Gastrocnemius medialis (tissue), 4 donors: ENCODE measurements at places on chromosomes 2 and 18. TPM values are rescaled to one million over a fixed set of nuclear protein-coding genes. Genes with fewer than 3 reads are reported as not detected.

GRCh38 chr2:18834341-18834740 is 245.0 kb upstream of the NT5C1B start:
- no peak for DNase-seq
- no peaks in the 10 kb centered on the region for H3K36me3 ChIP-seq
- no peak overlapping the region for H3K27ac ChIP-seq
- peaks cover 24% of the 10 kb centered on the region for H3K4me1 ChIP-seq
- H3K27me3 ChIP-seq = no peaks in the 10 kb centered on the region
- H3K4me3 ChIP-seq = no peak overlapping the region

DNA sequence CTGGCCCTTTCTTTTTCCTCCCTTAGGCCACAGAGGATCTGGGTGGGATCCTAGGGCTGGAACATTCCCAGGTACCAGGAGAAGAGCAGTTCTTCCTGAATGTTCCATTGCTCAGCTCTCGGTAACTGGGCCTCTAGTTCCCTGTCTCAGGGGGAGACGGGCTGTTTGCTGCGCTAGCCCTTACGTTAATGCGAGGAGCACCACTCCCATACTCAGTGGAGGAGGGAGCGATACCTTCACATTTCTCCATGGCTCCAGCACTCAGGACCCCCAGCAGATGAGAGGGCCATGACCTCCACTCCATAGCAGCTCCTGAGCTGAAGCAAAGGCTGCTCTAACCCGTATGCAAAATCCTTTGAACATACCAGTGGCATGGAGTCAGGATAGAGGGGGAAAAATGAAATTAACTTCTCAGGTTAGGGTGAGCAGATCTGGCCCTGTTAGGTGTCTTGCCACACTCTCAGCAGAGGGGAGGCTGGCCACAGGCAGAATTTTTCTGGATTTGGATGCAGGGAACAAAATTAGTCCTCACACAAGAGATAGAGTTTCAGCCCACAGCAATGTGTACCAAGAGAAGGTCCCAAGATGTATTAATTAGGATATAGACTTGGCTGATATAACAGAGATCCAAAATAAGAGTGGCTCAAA is 206.7 kb downstream of the ZFP36L2 start:
- H3K36me3 ChIP-seq = no peaks in the 10 kb centered on the region
- H3K27ac ChIP-seq = peak overlapping the region; percentile 67
- no peaks in the 10 kb centered on the region for H3K4me1 ChIP-seq
- H3K27me3 ChIP-seq = no peaks in the 10 kb centered on the region
- no peak for DNase-seq
- no peak overlapping the region for H3K4me3 ChIP-seq

GRCh38 chr2:20916604-20917286 is 93.8 kb upstream of the LDAH start:
- no peak for DNase-seq
- no peaks in the 10 kb centered on the region for H3K36me3 ChIP-seq
- no peaks in the 10 kb centered on the region for H3K4me1 ChIP-seq

Gene CCDC74B
- 1.2 TPM for total RNA-seq

DNA sequence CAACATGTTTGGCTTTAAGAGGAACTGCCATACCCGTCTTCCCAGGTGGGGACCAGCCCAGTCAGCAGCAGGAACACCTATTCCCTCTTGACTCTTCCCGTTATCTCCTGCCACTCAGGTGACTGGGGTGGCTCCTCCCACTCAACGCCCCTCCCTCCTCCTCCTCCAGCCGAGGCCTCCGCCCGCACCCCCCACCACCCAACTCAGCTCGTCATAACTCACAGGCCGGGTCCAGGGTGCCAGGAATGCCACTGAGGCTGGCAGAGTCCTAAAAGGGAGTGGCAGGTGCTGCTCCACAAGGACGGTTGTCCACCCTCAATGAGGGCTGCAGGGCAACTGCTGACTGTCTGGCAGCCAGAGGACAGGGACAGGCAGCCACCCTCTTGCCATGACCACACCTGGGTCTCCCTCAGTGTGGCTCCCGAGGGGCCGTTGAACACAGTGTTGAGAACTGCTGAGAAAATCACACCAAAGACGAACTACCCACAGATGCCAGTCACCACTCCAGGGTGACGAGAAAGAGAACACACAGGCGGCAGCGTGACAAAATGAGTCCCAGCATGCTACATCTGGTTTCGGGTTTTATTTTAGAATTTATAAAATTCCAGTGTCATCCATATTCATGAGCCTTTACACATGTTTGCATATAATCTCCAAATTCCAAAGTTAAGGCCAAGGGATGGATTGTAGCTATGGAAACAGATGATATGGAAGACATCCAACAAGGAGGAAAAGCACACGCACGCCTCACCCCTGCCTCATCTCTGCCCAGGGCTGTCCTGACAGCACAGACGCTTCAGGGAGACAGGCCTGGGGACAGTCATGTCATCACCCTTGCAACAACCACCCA is 38.5 kb downstream of the ANO7 start:
- no peaks in the 10 kb centered on the region for H3K4me1 ChIP-seq
- DNase-seq = no peak
- no peak overlapping the region for H3K27ac ChIP-seq
- no peak overlapping the region for H3K4me3 ChIP-seq
- H3K36me3 ChIP-seq = peaks cover 62% of the 10 kb centered on the region
- H3K27me3 ChIP-seq = no peaks in the 10 kb centered on the region

GRCh38 chr2:151908204-151908882 is 80.1 kb upstream of the ARL5A start:
- H3K4me3 ChIP-seq = no peak overlapping the region
- peak overlapping the region; percentile 76 for H3K27ac ChIP-seq
- no peak for DNase-seq
- H3K27me3 ChIP-seq = no peaks in the 10 kb centered on the region

Gene ACMSD
- total RNA-seq = not detected

Gene UGT1A3
- total RNA-seq = not detected

GRCh38 chr2:205800224-205800623 is 117.9 kb downstream of the NRP2 start:
- no peak overlapping the region for H3K27ac ChIP-seq
- DNase-seq = no peak
- H3K4me3 ChIP-seq = no peak overlapping the region
- H3K4me1 ChIP-seq = no peaks in the 10 kb centered on the region
- no peaks in the 10 kb centered on the region for H3K36me3 ChIP-seq

Gene RNU2-63P
- total RNA-seq = not detected

DNA sequence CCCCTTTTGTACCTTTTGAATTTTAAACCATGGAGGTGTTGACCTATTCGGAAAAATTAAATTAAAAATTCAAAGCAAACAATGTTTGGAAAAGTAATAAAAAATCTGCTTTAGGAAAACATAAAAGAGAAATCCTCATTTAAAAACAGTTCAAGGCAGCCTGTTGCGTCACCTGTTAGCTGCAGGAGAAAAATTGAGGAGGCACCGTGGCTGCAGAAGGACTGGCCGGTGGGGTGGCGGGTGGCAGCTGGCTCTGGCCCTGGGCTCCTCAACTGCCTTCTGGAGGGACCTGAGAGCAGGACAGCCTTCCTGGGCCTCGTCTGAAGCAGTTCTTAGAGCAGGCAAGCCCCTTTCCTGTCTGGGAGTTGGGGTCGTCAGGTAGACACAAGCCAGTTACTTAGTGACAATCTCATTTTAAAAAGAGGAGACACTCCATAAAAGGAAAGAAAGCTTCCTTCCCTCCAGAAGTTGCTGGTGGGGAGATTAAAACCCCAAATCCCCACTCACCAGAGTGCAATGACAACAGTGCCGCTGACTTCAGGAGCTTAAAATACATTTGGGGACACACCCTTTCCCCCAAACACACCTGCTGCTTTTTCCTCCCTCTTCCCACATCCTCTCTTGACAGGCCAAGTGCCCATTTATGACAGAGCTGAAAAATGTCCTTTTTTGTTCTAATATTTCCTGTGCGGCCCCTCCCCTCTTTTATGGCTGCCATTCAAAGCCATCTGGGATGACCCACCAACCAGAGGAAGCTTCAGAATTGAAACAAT is 9.7 kb downstream of the ZBTB7C start:
- no peak overlapping the region for H3K27ac ChIP-seq
- H3K36me3 ChIP-seq = no peaks in the 10 kb centered on the region
- no peaks in the 10 kb centered on the region for H3K4me1 ChIP-seq
- H3K27me3 ChIP-seq = no peaks in the 10 kb centered on the region

DNA sequence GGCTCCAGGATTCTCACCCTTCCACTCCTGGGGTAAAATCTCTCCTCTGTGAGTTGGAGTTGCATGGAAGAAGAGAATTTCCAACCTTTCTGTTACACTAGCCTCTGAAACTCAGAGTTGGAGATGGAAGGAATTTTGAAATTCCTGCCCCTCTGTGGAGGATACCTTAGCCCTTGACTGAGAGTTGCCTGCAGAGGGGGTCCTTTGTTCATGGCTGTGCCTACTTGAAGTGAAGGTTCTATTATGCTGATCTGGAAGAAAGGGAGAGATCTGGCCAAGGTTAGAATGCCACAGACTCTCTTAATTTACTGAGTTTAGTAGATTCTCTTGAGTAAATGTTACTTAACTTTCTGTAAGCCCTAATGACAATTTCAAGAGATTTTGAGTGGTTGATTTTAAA is 626.6 kb upstream of the GYPC start:
- no peaks in the 10 kb centered on the region for H3K4me1 ChIP-seq
- H3K36me3 ChIP-seq = no peaks in the 10 kb centered on the region
- no peak overlapping the region for H3K27ac ChIP-seq

GRCh38 chr2:73841912-73842738 is 13.4 kb downstream of the STAMBP start:
- no peak overlapping the region for H3K27ac ChIP-seq
- no peaks in the 10 kb centered on the region for H3K27me3 ChIP-seq
- no peak for DNase-seq
- H3K4me1 ChIP-seq = peaks cover 28% of the 10 kb centered on the region
- no peak overlapping the region for H3K4me3 ChIP-seq
- H3K36me3 ChIP-seq = peaks cover 3% of the 10 kb centered on the region

Gene NAT8
- total RNA-seq = not detected

DNA sequence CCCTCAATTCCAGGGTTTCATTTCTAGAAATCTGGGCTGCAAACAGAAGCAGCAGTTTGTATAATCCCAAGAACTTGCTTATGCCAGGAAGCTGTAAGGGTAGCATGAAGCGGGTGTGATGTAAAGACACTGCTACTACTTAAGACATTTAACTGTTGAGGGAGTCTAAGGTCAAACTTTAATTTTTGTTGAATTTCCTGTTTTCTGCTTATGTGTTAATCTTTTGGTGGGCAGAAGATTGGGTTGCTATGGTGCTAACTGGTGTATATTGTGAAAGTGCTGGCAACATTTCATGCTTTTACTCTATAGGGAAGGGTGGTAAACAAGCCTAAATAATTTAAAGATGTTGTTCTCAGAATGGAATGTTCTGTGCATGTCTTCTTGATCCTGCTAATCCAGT is 2.7 kb downstream of the NCOA1 start:
- H3K4me1 ChIP-seq = peaks cover 62% of the 10 kb centered on the region
- H3K4me3 ChIP-seq = peak overlapping the region; percentile 87
- H3K36me3 ChIP-seq = no peaks in the 10 kb centered on the region
- no peaks in the 10 kb centered on the region for H3K27me3 ChIP-seq
- peak overlapping the region; percentile 93 for H3K27ac ChIP-seq

DNA sequence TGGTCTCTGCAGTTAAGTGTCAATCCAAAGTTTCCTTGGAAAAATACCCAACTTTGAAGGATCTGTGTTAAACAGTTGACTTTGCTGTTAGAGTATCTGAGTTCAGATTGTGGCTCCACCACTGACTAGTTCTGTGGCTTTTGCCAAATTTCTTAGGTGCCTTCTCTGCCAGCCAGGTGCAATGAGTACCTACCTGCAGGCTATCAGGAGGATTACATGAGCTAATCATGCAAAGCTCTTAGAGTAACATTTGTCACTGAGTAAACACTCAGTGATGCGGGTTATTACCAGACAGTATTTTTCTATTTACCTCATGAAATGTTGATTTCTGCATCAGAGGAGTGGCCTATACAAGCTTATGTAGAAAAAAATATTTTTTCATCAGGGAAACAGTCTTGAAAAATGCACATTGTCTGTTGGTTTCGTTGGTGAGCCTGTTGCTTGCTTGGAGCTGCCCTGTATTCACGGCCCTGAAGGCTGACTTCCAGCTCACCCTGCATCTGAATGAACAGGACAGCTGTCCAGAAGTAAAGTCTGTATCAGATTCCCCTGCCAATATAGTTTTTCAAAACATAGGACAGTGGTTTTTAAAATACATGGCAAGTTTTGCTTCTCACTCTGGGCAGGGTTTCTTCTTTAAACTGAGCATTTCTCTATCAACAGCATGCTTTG is 235.1 kb downstream of the CDCA7 start:
- no peaks in the 10 kb centered on the region for H3K27me3 ChIP-seq
- H3K36me3 ChIP-seq = no peaks in the 10 kb centered on the region
- H3K27ac ChIP-seq = peak overlapping the region; percentile 89

DNA sequence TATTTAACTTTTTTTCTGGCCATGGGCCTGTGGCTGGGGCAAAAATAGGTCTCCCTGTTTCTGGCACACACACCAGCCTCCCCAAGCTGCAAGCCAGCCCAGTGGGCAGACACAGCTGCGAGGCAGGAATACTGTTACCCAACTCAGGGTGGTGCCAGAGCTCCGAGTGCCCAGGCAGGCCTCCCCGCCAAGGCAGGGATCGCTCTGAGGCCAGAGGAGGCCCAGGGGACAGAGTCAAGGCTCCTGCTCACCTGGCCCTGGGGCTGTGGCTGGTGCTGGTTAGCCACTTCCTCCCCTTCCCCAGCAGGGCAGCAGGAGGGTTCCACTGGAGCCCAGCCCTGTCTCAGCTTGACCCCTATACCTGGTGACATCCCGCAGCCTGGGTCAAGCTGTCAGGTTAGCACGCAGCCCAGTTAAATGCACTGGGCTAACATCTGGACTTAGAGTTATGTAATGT is 67.1 kb upstream of the EPAS1 start:
- no peaks in the 10 kb centered on the region for H3K36me3 ChIP-seq
- H3K4me1 ChIP-seq = peaks cover 14% of the 10 kb centered on the region
- no peak overlapping the region for H3K4me3 ChIP-seq
- H3K27me3 ChIP-seq = no peaks in the 10 kb centered on the region

Gene ERFE
- total RNA-seq = 3.3 TPM

Gene C2orf80
- not detected for total RNA-seq

DNA sequence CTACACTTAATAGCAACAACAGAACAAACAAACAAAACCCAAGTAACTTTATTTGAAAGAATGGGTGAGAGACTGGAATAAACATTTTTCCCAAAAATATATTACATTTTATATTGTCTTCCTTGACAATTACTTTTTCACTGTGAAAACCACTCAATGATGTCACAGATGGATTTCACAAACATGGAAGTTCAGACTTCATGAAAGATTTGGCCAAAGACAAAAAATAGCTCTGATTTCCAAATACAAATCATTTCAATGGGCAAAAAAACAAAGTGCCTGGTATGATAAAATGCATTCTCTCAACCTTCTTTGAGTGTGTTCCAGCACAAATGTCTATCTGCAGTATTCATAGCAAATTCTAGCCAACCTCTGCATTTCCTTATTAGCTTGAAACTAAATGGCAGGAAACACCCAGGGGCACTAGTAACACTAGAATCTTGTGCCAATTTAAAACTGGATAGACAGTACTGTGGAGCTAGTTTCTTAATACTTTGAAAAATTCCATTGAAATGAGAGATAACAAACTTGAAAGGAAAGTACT is 28.5 kb upstream of the NAPG start:
- no peak overlapping the region for H3K27ac ChIP-seq
- H3K4me3 ChIP-seq = no peak overlapping the region
- H3K27me3 ChIP-seq = no peaks in the 10 kb centered on the region
- no peaks in the 10 kb centered on the region for H3K4me1 ChIP-seq
- H3K36me3 ChIP-seq = no peaks in the 10 kb centered on the region

GRCh38 chr2:57885742-57886141 is 160.9 kb upstream of the VRK2 start:
- H3K36me3 ChIP-seq = no peaks in the 10 kb centered on the region
- H3K4me1 ChIP-seq = no peaks in the 10 kb centered on the region
- H3K4me3 ChIP-seq = no peak overlapping the region
- no peak overlapping the region for H3K27ac ChIP-seq

Gene OR6B2
- total RNA-seq = not detected
